ENCODE measurements at places on chromosomes 1 and 21.

GRCh38 chr21:38945545-38946245, 140.0 kb downstream of the ETS2 start:
- no peak for DNase-seq

- DNase-seq: no peak
These were observed 192.3 kb upstream of the HMCN1 start for GRCh38 chr1:185541871-185542301.

GRCh38 chr1:209823143-209824041, 4.4 kb upstream of the UTP25 start:
- DNase-seq: peak; percentile 42

DNA sequence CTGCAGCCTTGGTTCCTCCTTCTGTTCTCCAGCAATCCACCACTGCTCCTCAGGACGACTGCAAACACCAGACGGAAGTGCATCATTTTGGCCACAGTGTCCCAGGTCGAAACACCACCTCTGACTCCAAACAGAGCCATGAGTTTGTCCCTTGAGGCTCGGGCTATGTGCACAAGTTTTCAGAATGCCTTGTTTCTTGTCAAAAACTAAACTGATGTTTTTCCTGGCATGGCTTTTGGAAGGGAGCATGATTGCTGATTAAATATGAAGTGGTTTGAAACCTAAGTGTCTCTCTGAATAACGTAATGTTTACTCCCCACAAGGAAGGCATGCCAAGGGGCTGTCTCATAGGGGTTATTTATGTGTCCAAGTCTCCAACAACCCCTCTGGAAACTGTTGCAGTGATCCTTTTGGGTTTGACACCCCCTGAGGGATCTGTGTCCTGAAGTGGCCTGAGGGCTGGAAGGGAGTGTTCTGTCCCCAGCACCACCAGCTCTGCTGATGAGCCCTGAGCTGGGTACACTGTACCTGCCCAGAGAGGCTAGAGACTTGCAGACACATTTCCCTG, 132.7 kb downstream of the PLPP3 start:
- no peak for DNase-seq

- DNase-seq: no peak
These were observed 38.6 kb upstream of the POFUT2 start for GRCh38 chr21:45326169-45326851.

GRCh38 chr1:170872663-170873062, 62.7 kb upstream of the MROH9 start:
- DNase-seq: no peak

- DNase-seq: no peak
These were observed 1.2 kb upstream of the OPTC start for GRCh38 chr1:203492748-203493130.

DNA sequence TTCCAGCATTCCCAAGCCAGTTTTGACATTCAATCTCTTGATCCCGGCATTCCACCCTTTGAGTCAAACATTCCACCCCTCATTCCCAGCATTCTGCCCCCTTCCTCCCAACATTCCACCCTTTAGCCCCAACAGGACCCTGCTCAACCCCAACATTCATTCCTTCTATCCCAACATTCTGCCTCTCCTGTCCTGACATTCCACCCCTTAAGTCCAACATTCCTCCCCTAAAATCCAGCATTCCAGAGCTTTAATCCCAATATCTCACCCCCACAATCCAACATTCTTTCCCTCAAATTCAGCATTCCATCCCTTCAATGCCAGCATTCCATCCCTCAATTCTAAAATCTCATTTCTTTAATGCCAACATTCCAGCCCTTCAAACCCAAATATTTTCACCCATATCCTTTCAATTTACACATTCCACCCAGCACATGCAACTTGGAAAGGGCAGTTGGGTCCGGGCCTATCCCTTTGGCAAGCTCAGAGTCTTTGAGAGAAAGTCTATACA, 22.9 kb downstream of the DDX20 start:
- DNase-seq: no peak

- no peak for DNase-seq
These were observed 70.4 kb upstream of the SAMSN1 start for GRCh38 chr21:14616380-14617039.

DNA sequence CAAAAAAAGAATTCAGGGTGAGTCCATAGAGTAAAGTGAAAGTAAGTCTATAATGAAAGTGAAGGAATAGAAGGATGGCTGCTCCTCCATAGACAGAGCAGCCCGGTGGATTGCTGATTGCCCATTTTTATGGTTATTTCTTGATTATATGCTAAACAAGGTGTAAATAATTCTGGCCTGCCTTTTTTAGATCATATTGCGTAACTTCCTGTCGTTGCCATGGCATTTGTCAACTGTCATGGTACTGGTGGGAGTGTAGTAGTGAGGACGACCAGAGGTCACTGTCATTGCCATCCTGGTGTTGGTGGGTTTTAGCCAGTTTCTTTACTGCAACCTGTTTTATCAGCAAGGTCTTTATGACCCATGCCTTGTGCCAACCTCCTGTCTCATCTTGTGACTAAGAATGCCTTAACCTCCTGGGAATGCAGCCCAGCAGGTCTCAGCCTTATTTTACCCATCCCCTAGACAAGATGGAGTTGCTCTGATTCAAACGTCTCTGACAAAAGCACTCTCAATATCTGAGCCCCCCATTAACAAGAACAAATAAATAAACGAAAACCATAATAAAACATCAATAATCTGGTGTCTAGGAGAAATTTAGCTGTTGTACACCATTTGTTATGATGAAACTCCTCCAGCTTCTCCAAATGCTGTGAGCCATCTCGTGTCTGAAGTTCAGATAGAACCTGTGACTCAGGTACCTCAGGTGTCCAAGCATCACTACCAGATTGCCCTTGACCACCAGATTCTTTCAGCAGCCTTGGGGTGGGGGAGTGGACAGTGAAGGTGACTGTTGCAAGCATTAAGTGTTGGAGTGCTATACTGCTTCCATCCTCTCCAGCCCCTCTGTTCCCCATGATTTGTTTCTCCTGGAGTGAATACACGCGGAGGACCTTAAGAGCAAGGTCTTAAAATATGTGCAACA, 36.0 kb downstream of the EBNA1BP2 start:
- DNase-seq: no peak

GRCh38 chr1:87888446-87888845, 559.8 kb downstream of the LMO4 start:
- DNase-seq: peak; percentile 2

DNA sequence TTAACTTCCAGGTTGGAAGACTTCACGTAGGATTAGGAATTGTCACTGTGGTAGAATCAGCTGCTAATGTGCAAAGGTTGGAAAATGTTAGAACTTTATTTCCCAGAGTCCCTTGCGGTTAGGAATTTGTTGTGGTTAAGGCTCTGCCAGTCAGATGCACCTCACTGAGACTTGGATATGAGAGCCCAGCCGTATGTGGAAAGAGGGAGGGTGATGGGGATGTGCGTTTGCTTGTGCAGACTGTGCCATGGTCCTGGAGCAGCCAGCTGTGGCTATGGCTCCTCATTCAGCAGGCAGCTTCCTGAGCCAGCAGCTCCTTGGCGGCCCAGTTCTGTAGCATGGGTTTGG, 12.5 kb downstream of the S100A10 start:
- DNase-seq: no peak

GRCh38 chr1:45508295-45509151, 8.4 kb downstream of the MMACHC start:
- DNase-seq: no peak

GRCh38 chr1:179323436-179323835, 29.8 kb downstream of the SOAT1 start:
- DNase-seq: no peak

GRCh38 chr1:55695151-55695550, 480.0 kb upstream of the USP24 start:
- DNase-seq: no peak

DNA sequence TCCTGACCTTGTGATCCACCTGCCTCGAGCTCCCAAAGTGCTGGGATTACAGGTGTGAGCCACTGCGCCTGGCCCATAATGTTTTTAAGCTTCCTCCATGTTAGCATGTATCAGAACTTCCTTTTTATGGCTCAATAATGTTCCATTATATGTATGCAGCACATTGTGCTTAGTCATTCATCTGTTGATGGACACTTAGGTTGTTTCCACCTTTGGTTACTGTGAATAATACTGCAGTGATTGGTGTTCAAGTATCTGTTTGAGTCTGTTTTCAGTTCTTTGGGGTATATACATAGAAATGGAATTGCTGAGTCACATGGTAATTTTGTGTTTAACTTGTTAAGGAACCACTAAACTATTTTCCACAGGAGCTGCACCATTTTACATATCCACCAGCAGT, 17.7 kb downstream of the CMPK1 start:
- DNase-seq: peak; percentile 17

- DNase-seq: no peak
These were observed 77.5 kb upstream of the ACTRT2 start for GRCh38 chr1:2943686-2944260.

- DNase-seq: no peak
These were observed 83.3 kb downstream of the OLFML3 start for GRCh38 chr1:114062477-114063099.

- DNase-seq: no peak
These were observed 140.8 kb upstream of the FGGY start for GRCh38 chr1:59156051-59156450.

DNA sequence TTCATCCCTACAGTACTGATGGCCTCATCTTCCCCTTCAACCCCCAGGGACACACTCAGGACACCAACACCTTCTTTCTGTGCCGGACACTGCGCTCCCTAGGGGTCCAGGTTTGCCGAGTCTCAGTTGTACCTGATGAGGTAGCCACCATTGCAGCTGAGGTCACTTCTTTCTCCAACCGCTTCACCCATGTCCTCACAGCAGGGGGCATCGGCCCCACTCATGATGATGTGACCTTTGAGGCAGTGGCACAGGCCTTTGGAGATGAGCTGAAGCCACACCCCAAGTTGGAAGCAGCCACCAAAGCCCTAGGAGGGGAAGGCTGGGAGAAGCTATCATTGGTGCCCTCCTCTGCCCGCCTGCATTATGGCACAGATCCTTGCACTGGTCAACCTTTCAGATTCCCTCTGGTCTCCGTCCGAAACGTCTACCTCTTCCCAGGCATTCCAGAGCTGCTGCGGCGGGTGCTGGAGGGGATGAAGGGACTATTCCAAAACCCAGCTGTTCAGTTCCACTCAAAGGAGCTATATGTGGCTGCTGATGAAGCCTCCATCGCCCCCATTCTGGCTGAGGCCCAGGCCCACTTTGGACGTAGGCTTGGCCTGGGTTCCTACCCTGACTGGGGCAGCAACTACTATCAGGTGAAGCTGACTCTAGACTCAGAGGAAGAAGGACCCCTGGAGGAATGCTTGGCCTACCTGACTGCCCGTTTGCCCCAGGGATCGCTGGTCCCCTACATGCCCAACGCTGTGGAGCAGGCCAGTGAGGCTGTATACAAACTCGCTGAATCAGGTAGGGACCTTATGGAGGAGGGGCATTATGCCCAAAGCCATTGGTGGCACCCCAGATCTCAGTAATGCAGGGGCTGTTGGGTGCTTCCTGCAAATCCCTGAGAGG, 5.1 kb upstream of the LENEP start:
- no peak for DNase-seq

DNA sequence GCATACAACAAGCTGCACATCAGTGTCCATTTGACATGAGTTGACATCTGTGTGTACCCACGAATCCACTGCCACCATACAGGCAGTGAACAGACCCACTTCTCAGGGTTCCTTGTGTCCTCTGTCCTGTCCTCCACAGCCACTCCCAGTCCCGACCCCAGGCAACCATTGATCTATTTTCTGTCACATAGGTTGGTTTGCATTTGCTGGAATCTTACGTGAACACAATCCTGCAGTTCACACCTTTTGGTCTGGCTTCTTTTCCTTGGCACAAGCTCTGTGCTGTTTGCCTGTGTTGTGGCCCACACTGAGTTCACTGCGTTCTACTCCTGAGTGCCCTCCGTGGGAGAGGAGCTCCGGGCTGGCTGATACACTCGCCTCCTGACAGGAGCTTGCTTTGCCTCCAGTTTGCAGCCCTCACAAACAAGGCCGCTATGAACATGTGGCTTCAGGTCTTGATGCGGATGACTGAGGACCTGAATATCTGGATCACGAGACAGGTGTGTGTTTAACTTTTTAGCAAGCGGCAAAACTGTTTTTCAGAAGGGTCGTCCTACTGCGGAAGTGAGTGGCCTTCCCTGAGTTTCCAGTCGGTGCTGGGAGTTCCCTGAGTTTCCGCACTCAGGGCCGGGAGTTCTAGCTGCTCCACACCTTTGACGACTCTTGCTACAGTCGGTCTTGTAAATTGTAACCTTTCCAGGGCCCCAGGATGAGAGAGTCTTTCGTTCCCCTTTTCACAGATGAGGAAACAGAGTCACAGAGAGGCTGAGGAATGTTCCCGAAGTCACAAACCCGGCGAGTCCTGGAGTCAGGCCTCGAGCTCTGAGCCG, 13.0 kb upstream of the COL18A1 start:
- DNase-seq: no peak

DNA sequence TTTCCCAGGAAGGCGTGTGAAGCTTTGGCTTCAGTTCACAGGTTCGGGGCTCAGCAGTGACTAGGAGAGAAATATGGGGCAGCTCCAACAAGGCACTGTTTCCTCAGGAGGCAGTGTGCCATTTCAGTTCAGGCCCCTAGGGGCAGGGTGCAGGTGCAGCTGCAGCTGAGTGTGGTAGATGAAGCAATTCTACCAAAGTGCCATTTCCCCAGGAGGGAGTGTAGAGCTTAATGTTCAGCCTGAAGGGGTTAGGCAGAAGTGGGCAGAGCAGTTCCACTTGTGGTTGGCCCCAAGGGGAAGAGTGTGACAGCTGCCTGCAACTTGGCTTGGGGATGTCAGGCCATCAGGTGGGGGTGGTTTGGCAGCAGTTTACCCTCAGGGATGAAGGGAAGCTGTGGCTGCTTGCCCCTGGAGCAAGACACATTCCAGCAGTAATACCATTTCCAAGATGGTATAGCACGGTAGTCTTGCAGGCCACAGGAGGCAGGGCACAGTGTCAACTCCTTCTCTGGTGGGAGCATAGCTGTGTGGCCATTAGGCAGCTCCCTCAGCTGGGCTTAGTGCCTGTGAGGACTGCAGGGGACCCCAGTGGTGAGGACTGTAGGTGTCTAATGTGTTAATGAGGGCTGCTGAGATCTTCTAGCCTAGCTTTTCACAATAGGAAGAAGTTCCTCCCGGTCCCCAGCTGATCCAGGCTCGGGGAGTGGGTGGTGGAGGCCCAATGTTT, 34.7 kb downstream of the RGSL1 start:
- DNase-seq: no peak

DNA sequence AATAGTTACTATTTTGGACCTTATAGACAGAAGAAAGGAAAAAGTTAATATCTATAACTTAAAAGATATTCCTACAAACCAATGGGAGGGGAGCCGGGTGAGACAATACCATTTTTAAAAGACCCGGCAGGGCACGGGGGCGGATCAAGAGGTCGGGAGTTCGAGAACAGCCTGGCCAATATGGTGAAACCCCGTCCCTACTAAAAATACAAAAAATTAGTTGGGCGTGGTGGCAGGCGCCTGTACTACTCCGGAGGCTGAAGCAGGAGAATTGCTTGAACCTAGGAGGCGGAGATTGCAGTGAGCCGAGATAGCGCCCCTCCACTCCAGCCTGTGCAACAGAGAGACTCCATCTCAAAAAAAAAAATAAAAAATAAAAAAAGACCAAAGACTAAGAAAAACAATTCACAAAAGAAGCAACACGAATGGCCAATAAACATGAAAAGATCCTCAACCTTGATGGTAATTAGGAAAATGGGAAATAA, 1.2 kb upstream of the PSMB2 start:
- DNase-seq: peak; percentile 47
